ENCODE measurements at places on chromosomes 12 and 14.

- DNase-seq, result peak; percentile 28
Measured at GRCh38 chr14:51999084-51999483, 9.7 kb downstream of the RTRAF start.

DNA sequence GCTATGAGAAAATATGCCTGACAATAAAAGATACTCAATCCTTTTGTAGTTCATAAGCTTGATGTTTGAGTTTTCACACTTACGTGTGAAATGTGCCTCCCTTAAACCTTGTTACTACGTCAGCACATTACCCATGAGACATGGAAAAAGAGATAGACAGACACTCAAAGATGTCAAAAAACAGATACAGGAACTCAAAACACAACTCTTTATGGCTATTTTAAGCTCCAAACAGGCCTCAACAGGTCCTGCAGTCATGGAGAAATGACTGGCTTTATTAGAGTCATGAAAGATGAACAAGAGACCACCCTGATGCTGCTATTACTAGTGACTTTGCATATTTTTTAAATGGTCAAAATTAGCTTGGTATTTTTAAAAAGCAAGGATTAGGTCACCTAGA lies 184.5 kb downstream of the MON2 start:
- DNase-seq, result no peak

DNA sequence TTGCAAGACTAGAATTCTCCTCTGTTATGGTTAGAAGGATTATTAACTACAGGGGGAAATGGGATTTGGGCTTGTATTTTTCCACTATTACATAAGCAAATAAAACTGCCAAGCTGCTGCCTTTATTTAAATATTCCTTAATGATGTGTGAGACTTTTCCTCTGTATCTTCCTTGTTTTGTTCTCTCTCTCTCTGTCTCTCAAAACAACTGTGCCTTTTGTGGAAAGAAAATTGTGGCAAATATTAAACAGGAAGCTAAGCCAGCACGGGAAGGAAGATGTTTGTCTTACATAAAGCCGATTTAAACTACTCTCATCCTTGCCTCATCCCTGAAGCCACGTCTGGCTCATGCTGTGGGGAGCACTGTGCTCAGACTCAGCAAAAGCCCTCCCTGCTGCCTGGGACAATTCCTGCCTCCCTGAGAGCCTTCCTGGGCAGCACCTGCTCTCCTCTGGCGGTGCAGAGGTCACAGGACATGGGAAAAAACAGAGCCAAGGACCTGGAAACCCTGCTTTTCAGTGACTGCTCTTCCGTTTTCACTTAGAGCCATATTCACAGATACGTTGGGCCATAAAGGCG lies 237.2 kb downstream of the SLC15A4 start:
- no peak for DNase-seq

DNA sequence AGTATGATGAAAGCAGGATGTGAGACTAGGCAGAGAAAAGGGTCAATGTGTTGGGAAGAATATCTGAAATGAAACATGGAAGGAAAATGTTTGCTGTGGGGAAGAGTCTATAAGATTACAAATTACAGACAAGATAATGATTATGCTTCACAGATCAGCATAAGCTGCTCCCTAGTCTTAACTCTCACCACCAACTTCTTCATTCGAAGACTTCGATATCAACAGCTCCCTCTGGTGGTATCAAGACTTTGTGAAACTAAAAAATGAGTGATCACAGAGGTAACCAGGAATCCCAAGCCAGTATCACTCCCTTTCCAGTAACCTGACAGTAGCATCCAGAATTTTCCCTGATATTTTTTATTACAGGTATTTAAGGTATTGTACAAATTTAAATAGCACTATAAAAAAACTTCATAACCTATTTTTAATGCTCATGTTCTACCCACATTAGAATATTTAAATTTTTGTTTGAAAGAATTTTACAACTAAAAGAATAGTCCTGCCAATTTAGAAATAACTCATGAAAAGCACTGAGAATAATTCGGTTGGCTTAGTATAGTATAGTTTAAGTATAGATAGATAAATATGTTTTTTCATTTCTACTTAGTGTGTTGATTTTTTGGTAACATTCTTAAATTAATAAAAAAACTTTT lies 84.4 kb downstream of the C2CD5 start:
- peak; percentile 67 for DNase-seq

DNA sequence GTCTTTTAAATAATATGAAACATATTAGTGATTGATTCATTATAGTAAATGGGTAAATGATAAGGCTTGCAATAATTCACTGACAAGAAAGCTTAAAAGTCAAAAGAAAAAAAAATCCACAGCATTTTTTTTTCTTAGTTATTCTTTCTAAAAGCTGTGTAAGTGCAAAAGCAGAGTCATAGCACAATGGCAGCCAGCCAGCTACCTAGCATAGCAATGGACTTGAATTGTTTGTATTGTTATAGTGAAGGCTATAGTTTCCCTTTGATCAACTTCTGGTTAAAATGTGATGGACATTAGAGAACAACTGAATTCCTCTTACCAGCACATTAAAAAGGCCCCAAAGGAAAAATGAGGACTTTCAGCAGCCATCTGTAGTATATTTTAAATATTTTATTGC lies 232.1 kb downstream of the NAV3 start:
- peak; percentile 87 for DNase-seq

DNA sequence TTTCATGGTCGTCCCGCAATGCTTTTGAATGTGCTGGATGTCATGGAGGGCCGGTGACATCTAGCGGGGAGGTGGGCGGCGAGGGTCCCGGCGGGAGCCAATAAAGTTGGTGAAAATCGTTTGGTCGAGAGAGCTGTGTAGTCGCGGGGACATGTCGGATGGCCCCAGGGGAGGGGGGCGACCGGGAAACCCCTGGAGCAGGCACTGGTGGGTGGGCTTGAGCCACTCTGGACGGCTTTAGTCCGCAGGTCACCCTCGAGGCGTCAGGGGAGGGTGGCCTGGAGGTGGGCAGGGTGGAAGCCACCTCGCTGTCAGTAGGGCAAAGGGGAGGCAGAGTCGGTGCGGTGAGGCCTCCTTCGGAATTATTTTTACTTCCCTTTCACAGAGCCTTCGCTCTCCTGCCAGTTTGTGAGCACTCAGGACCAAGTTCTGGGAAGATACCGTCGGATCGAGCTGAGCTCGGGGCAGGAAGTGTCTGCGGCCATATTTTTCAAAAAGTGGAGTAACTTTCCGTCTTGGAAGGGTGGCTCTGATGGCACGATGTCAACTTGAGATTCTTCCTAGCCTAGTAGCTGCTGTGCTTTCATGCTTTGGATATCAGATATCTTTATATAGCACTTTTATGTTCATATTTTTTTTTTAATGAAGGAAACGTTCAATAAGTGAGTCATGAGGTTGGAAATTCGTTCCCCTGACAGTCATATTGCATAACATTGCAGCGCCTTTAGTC lies 28.2 kb downstream of the WBP11 start:
- peak; percentile 74 for DNase-seq

DNA sequence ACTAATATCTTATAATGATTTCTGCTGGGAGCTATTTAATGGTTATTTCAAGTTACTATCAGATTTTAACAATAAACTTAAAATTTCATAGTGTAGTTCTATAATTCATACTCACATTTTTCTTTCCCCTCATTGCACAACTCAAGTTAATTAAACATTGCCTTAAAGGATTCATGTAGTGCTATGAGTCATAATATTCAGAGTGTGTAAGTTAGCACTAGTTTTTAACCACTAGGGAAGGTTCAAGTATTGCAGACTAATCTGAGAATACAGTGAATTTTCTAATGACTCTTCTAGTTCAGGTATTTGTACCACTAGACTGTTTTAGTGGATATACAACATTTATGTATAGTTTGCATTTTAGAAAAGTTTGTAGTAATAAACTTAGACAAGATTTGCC lies 49.9 kb downstream of the FOXA1 start:
- DNase-seq, result no peak

- DNase-seq, result no peak
Measured at GRCh38 chr12:94831081-94831751, 172.3 kb downstream of the NDUFA12 start.

GRCh38 chr14:98826618-98827017 lies 445.4 kb downstream of the BCL11B start:
- DNase-seq, result no peak

DNA sequence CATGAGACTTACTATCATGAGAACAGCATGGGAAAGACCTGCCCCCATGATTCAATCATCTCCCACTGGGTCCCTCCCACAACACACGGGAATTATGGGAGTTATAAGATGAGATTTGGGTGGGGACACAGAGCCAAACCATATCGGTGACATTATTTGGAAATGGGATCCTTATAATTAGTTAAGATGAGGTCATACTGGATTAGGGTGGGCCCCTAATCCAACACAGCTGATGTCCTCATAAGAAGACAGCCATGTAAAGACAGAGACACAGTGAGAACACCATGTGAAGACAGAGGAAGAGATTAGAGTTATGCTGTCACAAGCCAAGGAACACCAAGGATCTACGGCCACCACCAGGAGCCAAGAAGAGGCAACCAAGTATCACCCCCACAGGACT lies 161.7 kb downstream of the SPTSSA start:
- DNase-seq, result no peak

DNA sequence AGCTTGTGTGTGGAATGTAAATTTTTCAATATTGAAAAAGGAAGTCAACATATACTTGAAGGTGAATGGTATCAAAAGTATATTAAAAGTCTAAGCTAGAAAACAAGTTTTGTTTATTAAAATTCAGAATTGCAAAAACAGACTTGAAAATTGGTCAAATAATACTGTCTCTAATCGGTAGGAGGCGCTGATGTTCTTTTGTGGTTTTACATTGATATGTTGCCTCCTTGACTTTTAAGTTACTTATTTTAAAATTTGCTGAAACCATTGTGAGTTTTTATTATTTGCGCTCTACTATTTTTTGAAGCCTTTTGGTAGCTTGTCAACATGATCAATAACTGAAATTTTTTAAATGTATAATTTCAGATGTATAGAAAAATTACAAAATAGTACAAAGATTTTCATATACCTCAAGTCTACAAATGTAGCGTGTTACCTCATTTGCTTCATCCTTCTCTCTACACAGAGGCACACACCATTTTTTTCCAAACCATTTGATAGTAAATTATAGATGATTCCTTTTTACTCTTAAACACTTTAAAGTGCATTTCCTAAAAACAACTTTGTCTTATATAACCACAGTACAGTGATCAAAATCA lies 6.9 kb downstream of the RTRAF start:
- DNase-seq, result peak; percentile 85

DNA sequence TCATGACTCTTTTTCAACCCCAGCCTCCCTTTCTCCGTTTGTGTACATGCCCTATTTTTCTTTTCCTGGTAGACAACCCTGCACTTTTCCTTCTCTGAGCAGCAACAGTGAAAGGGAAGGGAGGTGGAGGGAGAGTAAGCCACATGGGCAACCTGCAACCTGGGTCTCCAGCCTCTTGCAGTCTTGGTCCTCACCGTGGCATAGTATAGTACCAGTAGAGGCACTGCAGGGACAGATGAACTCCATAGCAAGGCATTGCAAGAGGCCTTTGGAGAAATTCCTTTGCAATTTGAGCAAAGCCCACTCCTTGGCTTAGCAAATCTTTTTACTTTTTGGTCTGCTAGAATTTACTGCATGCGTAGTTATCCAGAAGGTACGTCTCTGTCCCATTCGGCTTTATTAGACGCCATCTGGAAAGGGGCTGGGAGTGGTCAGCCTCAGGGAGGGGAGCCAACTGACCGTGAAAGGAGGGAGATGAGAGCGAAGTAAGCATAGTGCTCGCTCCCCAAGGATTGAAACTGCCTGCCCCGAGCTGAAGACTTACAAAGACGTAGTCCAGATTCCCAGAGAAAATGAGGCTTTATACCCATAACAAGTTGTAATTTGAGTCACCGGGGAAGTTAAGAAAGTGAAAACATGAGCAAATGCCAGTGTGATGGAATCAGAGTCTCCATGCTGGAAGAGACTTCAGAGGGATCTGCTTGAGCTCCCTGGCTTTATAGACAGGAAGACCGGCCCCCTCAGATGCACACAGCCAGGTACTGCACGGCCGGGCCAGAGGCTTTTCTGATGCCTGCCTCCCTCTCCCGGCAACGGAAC lies 332.0 kb downstream of the CACNA1C start:
- peak; percentile 40 for DNase-seq

- DNase-seq, result no peak
Measured at GRCh38 chr12:92357584-92358261, 212.1 kb upstream of the BTG1 start.

DNA sequence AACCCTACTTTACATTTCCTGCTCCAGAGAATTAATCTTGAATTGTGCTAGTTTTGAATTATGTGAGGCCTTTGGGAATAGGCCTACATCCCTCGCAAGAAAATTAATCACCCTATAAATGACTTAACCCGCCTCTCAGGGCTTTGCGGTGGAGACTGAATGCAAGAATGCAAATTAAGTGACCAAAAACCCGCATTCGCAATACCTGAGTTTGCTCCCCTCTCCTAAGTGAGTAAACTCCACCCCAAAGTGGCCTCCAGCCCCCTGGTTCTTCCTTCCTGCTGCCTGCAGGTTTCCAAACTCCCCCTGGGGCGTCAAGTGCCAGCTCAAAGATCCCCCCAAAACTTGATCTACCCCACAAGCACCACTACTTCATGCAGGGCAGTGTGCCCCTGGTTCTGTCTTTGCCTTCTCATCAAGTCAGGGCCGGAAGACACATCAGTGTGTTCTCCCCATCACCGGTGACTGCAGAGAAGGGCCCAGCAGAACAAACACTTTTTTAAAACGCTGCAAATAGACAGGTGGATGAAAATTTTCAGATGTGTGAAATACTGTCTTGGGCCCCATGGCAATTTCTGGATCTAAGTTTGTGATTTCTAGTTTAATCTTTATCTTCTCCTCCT lies 644.7 kb downstream of the VRK1 start:
- no peak for DNase-seq

DNA sequence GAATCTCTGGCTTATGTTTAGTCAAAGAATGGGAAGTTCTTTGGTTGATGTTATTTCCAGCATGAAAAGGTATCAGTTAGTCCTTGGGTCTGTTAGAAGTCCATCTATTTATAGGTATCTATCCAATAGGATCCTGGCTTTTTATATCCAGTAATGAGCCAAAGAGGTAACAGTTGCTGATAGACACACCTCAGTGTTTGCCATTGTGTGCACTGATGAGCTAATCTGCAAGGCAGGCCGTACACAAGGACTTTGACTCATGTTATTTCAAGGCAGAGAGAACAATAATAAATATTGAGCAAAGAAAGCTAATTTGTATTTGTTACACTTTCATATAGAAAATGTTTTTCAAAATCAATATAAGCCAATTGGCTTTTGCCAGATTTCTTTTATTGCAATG lies 56.4 kb downstream of the GLT1D1 start:
- no peak for DNase-seq

- no peak for DNase-seq
Measured at GRCh38 chr12:106120519-106121105, 18.1 kb downstream of the NUAK1 start.

GRCh38 chr12:120938496-120938895 lies 34.3 kb upstream of the SPPL3 start:
- DNase-seq, result no peak

- DNase-seq, result no peak
Measured at GRCh38 chr14:65241125-65241752, 138.9 kb upstream of the MAX start.

DNA sequence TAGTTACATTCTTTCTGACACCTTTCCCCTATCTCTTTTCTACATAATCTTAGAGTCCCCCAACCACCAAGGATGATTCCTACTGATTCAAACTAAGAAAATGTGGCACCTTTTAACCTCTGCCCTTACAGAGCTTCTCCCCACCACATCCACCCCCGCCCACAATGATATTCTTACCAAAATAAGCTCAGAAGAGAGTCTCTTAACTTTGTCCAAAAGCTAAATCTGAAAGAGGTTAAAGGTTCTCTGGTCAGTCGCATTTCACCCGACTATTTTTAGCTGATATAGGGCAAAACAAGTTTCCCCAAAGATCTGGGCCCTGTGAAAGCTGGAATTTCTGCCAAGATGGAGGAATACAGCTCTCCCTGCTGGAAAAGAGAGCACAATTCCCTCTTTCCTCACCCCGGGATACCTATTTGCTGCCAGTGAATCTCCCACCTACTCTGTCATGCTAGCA lies 128.6 kb downstream of the ZFP36L1 start:
- DNase-seq, result no peak
